ENCODE measurements at places on chromosomes 7 and 10.

DNA sequence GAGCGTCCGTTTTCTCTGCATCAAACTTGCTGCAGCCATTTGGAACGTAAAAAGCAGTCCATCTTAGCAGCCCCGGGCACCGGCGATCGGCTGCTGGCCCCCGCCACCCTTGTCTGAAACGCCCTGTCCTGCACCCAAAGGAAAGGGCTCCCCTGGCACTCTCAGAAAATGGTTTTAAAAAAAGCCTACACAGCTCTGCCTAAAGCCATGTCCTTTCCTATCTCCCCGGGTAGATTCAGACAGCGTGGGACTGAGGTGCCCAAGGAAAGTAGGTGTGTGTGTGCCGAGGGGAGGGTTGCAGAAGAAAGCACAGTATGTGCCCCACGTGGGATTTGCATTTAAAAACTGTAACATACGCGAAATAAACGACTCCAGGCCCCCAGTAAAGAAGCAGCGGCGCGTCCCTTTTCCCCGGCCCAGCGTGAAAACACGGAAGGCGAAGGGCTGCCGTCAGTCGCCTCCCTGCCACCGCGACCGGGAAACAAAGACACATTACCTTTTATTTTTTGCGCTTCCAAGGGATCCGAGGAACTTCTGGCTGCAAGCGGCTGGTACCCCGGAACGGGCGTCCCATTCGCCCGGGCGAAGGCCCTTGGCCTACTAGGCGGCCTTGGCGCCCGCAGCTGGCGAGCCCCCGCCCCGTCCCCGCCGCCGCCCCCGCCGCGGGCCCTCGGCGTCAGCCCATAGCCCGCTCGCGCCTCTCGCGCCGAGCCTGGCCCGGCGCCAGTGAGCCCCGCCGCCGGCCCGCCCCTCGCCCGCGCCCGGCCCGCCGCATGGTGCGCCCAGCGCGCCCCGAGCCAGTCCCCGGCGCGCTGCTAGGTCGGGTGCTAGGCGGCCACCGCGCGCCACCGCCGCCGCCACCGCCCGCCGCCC is 304.6 kb downstream of the PRPF18 start:
- peak; percentile 57 for DNase-seq

DNA sequence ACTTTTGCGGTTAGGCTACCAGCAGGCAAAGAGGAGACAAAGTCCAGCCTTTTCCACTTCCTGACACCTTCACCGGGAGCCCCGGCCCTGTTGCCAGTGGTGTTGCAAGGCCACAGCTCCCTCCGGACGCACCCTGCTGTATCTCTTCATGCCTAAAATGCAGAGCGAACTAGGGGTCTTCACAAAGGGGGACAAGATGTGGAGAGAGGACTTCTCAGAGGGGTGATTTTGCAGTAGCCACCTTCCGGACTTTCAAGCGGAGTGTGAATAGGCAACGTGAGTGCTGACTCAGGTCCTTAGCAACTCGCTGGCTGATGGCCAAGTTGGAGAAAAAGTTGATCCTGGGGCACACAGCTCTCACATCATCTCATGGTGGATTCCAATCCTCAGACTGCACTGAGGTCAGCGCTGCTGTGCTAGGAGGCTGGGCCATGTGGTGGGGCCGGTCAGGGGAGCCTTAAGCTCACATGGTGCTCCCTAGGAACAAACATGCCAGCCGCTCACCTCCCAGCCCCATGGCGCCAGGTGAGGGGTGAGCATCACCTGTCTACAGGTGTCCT is 166.3 kb downstream of the LCOR start:
- DNase-seq: no peak

DNA sequence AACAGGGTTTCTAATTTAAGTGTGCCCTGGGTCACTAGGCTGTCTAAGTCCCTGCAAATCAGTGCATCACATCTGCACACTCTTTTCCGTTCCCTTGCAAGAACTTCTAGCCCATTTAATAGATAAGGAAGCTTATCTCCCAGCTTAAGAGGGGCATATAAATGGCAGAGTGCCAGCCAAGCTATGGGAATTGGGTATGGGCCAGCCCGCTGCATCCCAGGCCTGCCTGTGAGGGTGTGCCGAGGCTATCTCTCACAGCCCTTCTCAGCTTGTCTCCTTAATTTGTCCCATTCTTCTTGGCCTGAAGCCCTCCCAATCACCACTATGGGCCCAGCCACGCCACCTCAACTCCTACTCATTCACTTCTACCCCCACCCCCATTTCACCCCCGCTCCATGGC is 14.7 kb downstream of the AQP1 start:
- no peak for DNase-seq

DNA sequence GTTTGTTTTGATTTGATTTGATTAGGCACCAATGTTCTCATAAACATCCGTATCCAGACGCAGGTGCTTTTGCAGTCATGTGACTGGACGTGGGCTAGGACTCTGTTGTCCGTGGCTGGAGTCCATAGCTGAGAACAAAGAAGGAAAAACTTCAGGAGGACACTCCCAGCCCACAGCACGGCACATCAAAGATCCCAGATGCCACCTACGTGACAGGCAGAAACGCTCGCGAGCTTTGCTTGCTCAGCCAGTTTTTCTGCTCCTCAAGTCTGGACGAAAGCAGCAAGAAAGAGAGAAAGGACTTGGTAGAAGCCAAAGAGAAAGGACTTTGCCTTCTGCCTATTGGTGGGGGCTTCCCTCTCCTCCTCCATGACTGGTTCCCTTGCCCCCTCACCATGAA is 6.9 kb upstream of the ZKSCAN1 start:
- DNase-seq: no peak

- no peak for DNase-seq
Observed at GRCh38 chr7:50353201-50353600, 48.7 kb downstream of the IKZF1 start.

GRCh38 chr7:141754939-141755338 is 9.0 kb upstream of the TAS2R3 start:
- DNase-seq: peak; percentile 70

- peak; percentile 89 for DNase-seq
Observed at GRCh38 chr10:31677195-31678138, 251.2 kb downstream of the ARHGAP12 start.

DNA sequence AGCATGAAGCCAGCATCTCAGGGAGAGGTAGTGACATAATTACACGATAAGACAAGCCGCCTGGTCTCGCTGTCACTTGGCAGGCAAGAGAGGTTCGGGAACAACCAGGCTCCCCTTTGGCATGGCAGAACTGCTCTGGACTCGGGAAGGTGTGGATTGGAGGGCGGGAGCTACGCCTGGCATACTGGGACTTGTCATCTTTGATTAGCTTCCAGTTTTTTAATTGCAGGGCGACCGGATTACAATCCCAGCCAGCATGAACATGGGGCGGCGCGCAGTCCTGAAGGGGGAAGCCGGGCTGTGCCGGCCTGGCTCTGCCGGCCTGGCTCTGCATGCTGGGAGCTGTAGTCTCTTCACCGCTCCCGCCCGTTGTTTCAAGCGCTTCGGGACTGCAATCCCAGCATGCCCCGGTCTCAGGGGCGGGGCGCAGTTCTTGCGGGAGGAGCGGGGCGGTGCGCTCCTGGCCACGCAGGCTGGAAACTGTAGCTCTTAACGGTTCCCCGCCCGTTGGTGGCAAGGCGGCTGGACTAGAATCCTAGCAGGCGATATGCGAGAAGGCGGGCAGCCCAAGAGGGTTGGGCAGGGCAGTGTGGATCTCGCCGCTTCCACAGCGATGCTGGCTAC is 45.5 kb upstream of the ZNF716 start:
- no peak for DNase-seq

DNA sequence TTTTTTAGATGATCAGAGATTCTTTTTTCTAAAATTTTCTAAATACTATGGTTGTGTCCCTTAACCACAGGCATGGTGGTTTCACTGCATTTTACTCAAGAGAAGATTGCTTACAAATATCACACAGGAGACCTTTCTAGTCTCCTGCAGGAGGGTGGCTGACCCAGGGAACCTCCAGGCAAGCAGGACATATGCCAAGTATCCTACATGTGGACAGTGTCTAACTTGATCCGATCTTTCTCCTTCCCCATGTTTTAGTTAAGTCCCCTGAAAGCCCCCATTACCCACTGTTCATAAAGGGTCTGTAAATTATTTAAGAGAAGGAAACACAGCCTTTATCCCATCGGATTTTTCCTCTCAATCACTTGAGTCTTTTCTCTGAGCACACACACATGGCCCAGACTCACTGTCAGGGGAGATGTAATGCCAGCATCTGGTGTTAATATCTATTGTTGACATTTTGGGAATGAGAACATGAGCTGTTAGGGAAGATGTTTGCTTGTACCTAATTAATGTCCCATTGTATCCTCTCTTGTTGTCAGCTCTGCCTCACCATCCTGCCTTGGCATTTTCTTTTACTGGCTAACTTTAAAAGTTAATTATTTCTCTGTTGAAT is 755.2 kb downstream of the AUTS2 start:
- DNase-seq: peak; percentile 19

DNA sequence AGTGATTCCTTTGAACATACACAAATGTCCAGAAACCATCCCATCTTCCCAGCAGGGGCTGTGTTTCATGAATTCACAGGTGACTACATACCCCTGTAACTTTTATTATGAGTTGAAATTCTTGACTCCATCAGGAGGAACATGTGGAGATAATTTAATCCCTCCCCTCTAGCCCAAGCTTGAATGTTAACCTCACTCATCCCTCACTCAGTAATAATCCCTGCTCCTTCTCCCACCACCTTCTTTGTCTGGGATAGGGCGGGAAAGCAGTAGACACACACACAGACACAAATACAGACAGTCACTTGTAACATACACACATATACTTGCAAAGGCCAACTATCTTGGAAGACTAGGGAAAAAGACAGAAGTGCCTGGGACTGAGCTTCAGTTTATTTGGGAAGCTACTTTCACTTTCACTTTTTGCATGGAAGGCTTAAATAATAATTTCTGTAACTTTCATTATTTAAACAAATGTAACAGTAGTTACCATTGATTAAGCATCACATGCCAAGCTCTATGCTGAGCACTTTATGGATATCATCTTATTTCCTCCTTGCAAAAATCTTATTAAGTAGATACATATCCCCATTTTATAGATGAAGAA is 7.3 kb downstream of the AASS start:
- DNase-seq: no peak

- no peak for DNase-seq
Observed at GRCh38 chr10:93762979-93763391, 5.2 kb downstream of the LGI1 start.

- DNase-seq: peak; percentile 29
Observed at GRCh38 chr10:50325449-50326171, 74.3 kb upstream of the ASAH2 start.

DNA sequence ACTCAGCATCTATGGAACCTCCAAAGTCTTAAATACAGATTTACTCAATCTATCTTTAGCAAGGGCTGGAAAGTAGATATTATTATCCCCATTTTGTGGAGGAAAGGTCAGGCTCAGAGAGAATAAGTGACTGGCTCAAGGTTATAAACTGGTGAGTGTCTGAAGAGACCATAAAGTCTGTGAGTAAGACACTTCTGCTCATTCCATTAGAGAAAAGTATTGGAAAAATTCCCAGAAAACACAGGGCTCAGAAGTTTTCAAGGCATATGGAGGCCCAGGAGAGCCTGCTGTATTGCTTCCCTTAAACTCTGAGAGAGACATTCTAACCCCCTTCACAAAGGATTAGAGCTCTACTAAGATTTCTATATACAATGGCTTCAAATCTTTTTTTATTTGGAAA is 134.8 kb downstream of the PCDH15 start:
- no peak for DNase-seq

DNA sequence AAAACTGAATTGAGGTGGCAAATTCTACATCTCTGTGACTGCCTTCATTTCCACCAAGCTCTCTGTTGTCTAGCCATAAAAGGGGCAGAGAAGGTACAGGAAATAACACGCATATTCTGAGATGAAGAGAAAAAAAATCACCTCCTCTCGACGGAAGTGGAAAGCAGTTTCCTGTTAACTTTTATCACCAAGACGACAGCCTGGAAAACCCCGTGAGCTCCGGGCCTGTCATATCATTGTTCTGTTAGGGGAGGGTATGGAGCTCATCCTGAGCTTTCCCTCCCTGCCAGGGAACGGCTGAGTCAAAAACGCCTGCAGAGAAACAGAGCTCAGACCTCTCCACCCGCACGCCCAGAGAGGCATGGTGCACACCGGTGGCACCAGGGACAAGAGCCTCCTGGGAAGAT is 200.3 kb downstream of the PRPF18 start:
- DNase-seq: peak; percentile 75

DNA sequence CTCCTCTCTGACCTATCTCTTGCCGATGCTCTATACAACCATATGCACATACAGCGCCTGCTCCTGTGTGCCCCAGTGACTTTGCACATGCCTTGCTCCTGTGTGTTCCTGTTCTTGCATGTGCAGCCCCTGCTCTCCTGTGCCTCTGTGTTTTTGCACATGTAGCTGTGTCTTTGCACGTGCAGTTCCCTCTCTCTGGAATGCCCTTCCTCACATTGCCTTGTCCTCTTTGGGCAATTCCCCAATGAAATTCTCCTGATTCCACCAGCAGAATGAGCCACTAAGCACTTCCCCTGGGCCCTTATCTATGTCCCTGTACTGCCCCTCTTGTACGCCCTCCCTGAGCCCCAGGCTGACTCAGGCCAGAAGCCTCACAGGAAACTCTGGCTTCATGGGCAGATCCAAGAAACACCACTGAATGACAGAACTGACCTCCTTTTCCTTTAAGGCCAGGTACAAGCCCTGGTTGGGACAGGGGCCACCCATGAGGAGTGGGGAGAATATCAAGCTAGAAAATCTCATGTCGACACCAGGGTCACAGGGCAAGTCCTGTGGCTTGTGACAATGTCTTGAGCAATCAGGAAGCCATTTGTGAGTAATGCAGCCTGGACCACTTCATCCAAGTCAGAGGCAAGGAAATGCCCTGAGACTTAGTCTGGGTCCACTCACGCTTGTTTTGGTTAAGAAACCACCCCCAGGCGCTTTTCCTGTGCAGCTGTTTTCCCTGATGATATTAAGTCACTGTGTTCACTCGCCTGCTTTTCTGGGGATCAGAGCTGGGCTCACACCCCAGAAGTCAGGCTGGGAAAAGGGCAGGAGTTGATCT is 1.9 kb upstream of the ARHGAP22 start:
- DNase-seq: no peak

- peak; percentile 37 for DNase-seq
Observed at GRCh38 chr7:16465469-16466361, at the start of gene SOSTDC1. SOSTDC1 (minus strand) TSS chr7:16465738; CDS start chr7:16465668, 70 bp downstream.

GRCh38 chr7:95691464-95691863 is 80.9 kb upstream of the DYNC1I1 start:
- DNase-seq: no peak

- DNase-seq: no peak
Observed at GRCh38 chr7:115081772-115082171, 159.9 kb downstream of the MDFIC start.

GRCh38 chr7:141685285-141686023 is 16.5 kb downstream of the DENND11 start:
- DNase-seq: no peak

DNA sequence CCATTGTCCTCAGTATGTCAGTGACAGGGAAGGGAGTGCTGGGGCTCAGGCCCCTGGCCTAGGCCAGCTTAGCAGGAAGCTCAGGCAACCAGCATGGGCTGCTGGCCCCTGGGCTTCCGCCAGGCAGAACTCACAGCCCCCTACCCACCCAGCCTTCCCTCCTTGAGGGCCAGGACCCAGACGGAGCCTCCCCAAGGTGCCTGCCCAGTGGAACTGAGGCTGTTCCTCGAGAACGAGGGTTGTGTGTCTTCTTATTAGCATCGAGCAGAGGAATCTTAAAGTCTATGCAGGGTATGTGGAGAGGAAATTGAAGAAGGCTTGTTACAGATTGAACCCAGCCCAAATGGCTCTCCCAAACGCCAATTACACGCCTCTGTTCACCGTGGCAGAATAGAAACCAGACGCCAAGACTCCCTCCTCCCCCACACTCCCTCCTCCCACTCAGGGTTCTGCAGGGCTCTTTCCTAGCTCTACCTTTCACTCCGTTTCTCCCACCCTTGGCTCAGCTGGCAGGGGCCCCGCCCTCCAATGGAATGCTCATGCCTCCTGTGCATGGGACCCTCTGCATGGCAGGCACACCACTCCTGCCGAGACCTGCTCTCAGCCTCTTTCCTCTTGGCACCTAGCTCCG is 134.4 kb downstream of the ZMIZ1 start:
- DNase-seq: no peak

All from mesendoderm (in vitro differentiated cells).